ENCODE measurements at places on chromosomes 6 and 20. TPM values are rescaled to one million over a fixed set of nuclear protein-coding genes. Genes with fewer than 3 reads are reported as not detected.
A peak's percentile ranks its signal among the peaks of the same experiment; 100 is the strongest.

DNA sequence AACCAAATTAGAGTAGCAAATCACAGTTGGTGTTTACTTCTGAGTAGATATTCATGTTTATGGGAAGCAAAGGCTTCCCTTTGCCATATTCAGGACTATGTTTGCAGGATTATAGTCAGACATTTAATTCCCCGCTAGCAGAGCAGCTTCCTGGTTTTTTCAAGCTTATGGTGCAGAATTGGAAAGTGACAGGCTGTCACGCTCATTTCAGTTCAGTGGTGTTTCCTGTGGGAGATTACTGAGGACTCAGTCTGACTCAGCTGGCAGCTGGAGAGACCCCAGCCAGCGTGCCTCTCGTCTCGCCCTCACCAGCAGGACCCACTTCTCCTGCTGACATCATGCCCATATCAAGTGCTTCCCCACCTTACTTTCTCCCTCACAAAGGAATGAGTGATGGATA lies 85.1 kb downstream of the LYRM2 start:
- no peak for DNase-seq

GRCh38 chr6:33092385-33092784 lies 16.6 kb downstream of the HLA-DPB1 start:
- DNase-seq = no peak

DNA sequence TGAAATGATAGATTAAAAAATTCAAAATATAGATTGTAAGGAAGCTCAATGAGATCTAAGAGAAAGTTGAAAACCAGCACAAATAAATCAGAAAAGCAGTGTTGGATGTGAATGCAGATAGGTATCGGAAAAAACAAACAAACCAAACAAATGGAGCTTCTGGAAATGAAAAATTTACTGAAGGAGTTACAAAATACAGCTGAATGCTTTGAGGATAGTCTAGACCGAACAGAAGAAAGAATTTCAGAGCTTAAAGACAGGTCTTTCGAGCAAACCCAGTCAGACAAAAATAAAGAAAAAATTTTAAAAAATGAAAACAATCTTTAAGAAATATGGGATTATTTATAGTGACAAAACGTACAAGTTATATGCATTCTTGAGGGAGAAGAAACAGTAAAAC lies 146.7 kb downstream of the FAM83B start:
- DNase-seq = no peak

DNA sequence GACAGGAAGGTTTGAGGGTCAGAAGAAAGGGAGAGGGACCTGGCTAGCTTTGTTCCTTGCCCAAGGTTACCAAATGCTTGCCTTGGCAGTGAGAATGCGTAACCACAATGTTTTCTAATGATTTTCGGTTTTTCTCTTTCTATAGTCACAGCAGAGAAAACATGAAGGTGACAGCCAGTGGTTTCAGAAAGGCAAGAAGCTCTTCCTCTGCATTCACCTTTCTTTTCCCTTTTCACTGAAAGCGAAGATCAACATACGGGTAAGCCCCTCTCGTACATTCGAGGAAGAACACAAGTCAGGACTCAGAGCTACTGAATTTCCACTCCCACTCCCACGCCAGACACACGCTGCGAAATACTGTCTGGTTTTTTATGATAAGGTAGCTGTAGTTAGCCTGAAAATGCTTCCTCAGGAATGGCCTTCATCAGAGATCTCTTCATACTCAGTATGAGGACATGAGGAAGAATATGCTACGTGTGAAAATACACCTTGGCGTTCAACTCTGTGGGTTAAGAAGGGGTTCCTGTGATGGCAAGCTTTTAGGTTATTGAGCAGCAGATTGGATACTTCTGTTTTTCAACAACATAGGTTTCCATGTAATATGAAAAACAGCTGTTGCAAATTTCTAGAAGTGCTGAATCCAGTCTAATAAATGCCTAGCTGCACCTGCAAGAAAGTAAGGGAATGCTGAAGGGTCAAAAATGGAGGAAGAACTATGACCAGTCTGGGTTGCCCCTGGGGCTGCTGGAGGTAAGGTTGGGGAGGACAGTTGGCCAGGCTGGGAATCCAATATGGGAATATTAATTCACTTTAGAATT lies 7.4 kb upstream of the CD83 start:
- no peak for DNase-seq

DNA sequence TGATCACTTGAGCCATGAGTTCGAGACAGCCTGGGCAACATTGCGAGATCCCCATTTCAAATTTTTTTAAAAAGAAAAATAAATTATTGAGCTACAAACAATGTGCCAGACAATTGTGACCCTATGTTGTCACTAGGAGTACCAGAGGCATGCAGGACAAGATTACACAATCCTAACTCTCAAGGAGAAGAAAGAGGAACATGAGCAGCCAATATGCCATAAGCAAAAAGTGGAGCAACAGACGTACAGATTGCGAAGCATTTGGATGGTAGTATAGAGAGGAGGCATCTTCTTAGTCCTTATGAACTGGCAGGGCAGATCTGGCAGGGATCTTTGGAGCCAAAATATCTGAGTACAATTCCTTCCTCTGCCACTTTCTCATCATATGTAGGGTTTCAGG lies 156.4 kb downstream of the OR2B2 start:
- peak; percentile 79 for DNase-seq

DNA sequence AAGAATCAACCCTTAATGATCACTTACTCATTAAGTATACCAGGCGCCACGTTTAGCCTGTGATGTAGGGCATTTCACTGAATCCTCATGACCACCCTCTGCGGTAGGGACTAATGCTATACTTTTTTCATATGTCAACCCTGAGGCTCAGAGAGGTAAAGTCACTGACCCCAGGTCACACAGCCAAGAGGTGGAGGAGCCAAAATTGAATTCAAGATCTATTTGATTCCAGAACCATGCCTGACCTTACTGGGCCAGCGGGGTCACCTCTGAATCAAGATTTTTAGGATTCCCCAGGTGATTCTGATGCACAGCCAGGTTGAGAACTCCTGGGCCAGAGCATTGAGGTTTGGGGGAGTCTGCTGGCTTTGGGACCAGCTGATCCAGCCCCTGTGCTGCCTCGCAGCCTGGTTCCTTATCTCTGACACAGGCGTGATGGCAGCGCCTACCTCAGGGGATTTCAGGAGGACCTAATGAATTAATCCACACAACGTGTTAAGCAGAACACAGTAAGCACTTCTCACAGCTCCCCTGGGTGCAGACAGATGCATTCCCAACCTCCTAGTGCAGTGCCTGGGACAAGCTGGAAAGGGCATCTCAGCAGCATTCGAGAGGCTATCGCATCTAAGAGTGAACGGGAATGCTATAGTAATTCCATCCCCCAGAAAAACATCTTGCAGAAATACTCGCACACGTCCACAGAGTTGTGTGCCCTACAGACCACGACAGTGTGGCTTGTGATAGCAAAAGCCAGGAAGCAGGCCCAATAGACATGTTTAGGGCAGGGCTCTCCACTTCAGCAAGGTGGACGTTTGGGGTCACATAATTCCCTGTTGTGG lies 101.4 kb upstream of the PTPN1 start:
- no peak for DNase-seq

DNA sequence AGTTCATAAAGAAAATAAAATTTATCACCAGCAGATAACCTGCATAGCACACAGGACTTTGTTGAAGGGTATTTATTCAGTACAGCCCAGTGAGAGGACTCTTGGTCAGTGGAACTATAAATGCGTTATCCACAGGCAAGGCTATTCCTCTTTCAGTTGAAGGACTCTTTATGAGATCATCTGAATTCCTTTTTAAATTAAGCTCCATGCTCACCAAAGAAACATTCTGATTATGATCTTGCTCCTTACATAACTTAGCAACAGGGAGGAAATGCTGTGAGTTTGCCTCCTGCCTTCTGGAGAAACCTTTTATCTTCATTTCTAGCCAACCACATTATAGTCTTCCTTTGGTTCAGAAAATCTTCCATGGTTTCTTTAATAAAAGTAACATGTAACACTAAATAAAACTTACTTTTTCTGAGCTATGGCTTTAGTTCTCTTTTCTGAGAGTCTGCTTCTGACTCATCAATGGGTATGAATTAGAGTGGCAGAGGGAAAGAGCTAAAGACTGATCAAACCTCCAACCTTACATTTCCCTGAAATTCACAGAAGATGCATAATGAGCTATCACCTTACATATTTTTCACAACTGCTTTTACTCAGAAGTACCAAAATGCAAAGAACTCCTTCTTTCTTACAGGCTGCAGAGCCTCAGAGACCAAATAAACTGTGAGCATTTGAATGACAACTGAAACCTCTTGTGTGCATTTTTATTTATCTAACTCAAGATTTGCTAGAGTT lies 267.2 kb downstream of the ADGRG6 start:
- DNase-seq = no peak

GRCh38 chr6:133969285-133969920 lies 16.4 kb downstream of the TBPL1 start:
- DNase-seq = no peak

GRCh38 chr6:109514946-109515345 lies 31.9 kb upstream of the ZBTB24 start:
- DNase-seq = no peak

DNA sequence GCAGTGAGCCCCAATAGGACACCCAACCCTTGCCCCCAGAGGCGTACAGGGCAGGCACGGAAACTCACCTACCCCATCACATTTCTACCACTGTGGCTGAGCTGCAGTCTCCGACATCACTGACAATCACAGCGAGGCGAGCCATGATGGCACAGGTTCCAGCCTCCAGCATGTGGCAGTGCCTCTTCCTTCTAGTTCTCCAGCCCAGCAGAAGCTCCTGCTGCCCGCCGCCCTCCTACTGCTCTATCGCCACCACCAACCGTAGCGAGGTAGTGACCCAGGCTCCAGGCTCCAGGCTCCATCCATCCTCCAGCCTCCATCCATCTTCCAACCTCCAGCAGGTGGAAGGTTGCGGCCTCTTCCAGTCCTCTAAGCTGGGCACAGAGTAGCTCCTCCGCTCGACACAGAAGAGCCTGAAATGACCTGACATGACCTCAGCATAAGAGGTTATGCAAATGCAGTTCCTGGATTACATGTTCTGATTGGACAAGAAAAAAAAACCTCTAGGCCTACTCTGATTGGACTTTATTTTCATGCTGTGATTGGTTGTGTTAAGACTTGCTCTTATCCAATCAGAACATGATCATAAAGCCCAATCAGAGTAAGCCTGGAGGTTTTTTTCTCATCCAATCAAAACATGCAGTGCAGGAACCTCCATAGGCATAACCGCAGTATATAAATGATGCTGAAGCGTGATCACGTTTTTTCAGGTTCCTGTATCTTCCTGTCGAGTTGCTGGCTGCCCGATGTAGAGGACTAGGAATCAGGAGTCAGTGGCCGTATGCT lies 438.9 kb upstream of the ZNF337 start:
- no peak for DNase-seq

DNA sequence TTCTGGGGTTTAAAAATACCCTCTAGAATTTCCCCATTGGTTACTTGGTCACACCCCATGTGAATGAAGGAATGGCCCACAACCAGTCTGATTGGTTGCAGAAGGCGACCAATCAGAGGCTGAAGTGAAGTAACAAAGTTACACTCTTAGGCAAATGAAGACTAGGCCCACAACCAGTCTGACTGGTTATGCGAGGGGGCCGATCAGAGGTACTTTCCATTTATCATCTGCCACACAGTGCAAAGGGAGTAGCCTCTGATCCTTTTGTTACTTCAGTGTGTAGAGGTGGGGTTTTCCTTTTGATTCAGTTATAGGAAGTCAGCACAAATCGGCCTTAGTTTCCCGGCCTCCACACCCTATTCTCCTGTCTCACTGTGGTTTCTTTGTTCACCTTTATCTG lies 61.2 kb upstream of the SGK1 start:
- no peak for DNase-seq

DNA sequence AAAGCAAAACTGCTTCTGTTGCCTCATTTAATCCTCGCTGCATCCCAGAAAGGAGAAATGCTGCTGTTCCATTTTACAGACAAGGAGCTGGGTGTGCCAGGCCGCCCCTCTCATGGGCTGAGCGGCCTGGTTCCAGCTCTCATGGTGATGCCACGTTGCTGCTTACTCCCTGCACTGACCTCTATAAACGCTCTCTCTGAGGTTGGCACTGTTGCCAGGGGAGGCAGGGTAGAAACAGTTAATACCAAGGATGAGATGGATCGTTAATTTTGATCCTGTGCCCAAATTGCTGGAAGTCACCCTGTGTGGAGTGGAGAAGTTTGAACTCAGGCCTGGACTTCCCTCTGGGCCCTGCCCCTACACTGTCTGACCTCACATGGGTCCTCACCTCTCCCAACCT lies 25.6 kb downstream of the SIRPA start:
- DNase-seq = no peak

GRCh38 chr6:28585335-28585734 lies 59.7 kb downstream of the GPX5 start:
- DNase-seq = no peak

DNA sequence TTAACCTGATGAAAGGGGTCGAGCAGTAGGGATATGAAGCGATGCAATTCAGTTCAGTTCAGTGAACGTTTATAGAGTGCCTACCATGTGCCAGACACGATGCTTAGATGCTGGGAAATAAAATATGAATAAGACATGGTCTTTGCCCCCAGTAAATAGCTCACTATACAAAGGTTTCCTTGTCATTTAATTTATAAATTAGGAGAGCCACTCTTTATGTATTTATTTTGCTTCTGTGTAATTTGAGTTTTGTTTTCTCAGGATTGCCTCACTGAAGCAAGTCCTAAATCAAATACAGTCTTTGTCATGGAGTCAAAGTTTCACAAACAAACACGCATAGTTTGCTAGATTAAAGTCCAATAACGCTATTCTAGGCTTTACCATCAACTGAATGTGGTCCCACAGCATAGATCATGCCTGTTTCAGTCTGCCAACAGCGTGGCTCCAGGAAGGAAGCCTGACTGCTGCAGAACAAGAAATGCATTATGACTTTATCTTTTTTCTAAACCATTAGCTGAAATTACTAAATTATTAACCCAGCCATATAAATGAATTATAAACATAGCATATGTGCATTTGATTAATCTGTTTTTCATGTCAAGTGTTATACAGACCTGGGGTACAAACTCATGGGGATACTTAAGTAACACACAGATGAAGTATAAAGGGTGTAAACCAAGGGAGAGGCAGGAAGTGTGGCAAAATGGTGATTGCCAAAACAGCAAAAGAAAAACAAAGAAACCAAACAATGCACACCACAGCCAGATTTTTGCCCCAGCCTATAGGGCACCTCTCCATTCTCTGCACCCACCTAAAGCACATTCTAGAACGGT lies 29.8 kb upstream of the CCN2 start:
- no peak for DNase-seq

DNA sequence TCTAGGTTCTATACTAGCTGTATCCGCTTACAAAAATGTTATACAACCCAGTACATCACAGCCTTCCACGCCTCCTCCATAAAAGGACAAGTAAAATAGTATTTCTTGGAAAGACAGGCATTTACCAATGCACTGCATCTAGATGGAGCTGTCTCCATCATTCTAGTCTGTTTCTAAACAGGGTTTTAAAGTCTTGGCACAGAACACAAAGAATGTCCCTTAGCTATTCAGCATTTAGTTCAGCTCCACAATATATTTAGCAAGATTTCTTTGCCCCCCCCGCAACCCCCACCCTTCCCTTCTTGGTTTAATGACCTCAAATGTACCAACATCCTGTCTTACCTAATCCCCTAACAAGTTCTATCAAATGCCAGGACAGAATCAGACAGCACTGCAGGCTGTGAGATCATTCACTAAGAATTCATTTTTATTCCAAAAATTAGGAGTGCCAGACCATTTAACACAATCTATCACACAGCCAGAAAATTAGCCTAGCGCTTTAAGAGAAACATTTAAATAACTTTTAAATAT lies 198.6 kb downstream of the BACH2 start:
- peak; percentile 67 for DNase-seq

Gene LY6G5C
- 5.8 TPM for polyA plus RNA-seq

Gene CALHM4
- polyA plus RNA-seq = not detected

Gene COX4I2
- polyA plus RNA-seq = not detected

Gene MUC21
- polyA plus RNA-seq = not detected

Gene ENPP3
- not detected for polyA plus RNA-seq

Gene RAB44
- 1.5 TPM for polyA plus RNA-seq

Gene NRSN1
- polyA plus RNA-seq = not detected

Gene ADGRF5
- not detected for polyA plus RNA-seq

Data from CD14-positive monocyte (primary cell).